ENCODE measurements at places on chromosomes 7 and 10.

DNA sequence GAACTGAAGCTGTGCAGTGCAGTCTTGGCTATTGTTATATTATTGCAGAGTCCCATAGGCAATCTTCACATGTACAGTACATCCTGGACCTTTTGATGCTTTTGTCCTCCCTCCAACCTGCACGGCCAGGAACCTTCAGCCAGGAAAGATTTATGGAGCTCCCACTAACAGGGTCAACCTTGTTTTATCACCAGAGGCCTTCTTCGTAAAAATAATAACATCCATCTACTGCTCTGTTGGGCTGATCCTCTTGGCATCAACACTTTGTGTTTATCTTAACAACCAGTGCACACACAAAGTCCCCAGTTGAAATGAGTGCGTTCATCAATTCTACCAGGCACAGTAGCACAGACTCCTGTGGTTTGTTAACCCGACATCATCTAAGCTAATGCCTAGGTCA lies 72.4 kb downstream of the AGMO start:
- DNase-seq: no peak

- DNase-seq: no peak
Observed at GRCh38 chr10:67141300-67141699, 215.5 kb downstream of the LRRTM3 start.

GRCh38 chr10:87976101-87976743 lies 112.8 kb downstream of the PTEN start:
- DNase-seq: no peak

- no peak for DNase-seq
Observed at GRCh38 chr10:62234077-62234605, 34.5 kb downstream of the RTKN2 start.

- no peak for DNase-seq
Observed at GRCh38 chr7:372932-373791, 83.2 kb downstream of the FOXL3 start.

Data from activated naive CD4-positive, alpha-beta T cell (primary cell).